ENCODE measurements at places on chromosomes 2 and 18.

DNA sequence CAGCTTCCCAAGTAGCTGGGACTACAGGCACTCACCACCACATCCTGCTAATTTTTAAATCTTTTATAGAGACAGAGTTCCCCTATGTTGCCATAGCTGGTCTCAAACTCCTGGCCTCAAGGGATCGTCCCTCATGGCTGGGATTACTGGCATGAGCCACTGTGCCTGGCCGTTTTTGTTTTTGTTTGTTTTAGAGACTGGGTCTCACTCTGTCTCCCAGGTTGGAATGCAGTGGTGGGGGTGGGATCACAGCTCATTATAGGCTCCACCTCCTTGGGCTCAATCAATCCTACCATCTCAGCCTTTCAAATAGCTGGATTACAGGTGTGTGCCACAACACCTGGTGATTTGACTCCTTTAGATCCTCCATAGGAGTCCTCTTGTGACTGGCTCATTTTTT, 19.5 kb upstream of the ZDBF2 start:
- no peak for DNase-seq

DNA sequence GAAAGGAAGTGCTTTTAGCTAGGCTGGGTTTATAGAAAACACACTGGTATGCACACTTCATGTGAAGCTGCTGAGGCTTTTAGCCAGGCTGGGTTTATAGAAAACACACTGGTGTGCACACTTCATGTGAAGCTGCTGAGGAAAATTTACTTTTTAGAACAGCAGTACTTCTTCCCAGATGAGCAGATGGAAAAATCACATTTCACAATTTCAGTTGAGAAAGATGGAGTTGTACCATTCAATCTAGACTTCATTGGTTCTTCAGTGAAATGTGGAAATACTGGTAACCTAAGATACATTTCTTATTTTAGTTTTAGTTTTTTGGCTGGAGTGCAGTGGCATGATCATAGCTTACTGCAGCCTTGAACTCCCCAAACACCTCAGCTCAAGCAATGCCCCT, 11.1 kb downstream of the SNTG2 start:
- DNase-seq, result no peak

DNA sequence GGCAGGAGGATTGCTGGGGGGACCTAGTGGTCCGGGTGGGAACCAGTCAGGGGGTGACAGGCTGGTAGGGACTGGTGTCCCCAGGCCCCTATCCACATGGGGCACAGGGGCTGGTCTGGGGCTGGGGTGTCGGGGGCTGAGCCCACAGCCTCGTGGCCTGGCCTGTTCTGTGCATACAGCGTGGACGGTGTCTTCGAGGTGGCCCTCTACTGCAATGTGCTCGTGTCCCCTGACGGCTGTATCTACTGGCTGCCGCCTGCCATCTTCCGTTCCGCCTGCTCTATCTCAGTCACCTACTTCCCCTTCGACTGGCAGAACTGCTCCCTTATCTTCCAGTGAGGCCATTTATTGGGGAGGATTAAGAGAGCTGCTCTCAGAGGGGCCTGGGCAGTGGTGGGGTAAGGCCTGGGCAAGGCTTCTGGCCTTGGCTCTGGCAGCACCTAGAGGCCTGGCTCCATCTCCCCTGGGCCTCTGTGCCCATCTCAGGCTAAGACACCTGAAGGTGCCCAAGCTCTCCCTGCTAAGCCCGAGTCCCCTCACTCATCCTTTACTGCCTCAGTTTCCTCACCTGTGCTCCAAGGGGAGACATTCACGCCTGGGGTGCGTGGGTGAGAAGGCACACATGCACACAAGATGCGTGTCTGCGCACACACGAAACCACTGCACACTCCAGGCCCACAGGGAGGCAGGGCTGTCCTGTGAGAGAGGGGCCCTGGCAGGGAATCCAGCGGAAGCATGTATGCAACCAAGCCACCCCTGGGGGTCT, 1.9 kb downstream of the CHRNG start:
- no peak for DNase-seq

DNA sequence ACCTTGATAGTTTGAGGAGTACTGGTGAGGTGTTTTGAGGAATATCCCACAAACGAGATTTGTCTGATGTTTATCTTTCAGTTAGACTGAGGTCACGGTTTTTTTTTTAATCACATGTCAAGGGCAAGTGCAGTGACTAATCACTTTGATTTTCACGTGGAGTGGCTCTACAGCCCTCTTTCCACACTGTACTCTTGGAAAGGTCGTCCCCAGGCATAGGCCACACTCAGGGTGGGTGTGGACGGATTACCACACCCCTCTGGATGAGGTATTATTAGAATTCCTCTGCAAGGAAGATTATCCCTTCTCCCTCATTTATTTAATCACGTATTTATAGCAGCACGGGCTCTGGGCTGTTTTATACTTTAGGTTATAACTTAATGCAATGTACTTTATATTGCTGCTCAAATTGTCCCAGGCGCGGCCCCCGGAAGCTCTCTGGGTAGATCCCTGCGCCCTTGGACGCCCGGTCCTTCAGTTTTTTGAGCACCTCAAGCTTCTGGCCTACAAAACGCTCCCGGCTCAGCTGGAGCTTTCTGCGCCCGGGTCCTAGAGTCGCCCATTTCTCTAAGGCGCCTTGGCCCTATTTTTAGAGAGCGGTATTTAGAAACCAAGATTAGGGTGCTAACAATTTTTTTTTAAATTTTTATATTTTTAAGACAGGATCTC, 515 bp upstream of the PLEKHB2 start:
- DNase-seq, result peak; percentile 11

DNA sequence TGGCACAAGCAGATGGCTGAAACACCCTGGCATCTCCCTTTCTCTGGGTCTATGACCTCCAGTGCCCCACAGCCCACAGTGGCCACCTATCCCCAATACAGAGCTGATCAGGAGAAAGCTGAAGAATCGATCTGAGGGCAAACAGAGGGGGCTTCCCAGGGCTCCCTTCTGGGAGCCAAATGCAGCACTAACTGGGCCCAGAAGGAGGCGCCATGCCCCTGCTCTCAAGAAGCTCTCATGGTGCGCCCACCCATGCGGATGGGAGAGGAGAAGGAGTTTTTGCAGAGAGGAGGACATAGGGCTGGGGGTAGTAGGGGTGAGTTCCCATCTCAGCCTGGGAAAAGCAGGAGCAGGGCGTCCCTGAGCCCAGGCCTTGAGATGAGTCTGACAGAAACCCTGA, 787.3 kb upstream of the RAB6C start:
- DNase-seq, result no peak

GRCh38 chr2:8543383-8544170, 138.3 kb upstream of the ID2 start:
- peak; percentile 56 for DNase-seq

DNA sequence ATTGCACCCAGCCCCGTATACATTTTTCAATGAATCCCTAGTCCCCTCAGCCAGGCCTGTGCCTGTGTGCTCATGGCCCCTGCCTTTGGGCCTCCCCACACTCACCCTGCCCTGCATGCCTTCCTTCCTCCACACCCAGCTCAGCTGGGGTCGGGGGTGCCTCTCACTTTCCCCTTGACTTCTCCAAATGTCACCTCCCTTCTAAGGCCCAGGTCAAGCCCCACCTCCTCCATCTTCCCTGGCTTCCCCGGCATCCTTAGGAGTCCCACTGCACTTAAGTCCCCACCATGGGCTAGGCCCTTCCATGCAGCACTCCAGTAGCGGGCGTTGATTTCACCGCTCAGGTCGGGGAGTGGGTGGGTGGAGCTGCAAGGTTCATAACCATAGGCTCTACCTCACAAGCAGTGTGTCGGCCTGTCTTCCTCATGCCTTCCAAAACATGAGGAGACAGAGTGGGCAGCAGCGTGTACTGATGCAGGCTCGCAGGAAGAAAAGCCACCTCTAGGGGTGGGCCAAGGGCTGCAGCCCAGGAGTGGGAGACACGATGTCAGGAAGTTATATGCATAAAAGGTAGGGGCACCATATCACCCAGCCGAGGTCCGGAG, 47.7 kb downstream of the DNMT3A start:
- no peak for DNase-seq

DNA sequence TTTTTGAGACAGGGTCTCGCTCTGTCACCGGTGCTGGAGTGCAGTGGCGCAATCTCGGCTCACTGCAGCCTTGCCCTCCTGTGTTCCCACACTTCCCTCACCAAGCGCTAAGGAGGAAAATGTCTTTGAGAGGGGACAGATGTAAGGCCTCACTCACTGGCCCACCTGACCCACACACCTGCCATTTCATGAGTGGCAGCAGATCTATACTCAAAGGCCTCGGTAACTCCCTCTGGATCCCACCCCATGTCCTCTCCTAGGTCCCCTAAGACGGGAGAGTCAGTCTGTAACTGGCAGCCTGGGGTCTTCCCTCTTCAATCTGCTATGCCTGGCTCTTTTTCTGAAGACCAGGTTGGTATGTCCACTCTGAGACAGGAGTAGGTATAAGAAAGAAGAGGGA, 12.9 kb downstream of the TMEM247 start:
- no peak for DNase-seq

DNA sequence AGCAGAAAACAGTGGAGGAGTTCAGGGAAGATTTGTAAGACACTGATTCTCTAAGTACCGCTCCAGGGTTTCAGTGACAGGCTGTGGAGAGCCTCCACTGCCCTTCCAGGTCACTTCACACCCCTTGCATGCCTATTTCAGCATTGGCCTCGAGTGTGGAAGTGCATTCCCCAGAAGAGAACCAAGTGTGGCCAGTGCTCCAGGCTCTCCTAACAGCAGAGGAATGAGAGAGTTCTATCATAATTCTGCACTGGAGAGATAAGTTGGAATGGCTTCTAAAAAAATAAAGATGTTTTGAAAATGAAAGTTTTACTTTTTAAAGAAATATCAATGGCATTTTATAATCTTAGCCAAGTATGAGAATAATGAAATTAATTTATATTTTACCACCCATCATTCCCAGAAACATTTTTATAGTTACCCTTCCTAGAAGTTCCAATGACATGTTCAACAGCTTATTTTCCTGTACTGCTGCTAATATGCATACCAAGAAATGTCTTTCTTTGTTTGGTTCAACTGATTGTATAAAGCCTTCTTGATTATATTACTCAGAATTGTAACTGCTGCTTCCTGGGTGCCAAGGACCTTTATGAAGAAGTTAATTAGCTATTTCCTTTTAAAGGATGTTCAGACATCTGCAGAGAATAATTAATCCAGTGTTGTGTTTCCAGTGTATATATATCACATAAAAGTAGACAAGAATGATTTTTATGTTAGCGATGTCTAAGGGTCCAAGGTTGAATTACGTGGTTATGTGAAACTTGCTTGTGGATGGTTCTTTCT, 61.0 kb upstream of the SERPINE2 start:
- no peak for DNase-seq

Data from stimulated activated CD4-positive, alpha-beta T cell treated with anti-CD3 and anti-CD28 coated beads, Interleukin-15, amount 100 ng/mL, for 1 hour (primary cell).